ENCODE measurements at places on chromosomes 3 and 15. TPM values are rescaled to one million over a fixed set of nuclear protein-coding genes. Genes with fewer than 3 reads are reported as not detected.

Gene PCLAF
- 17.3 TPM for total RNA-seq

GRCh38 chr15:81751256-81751655 is 294.6 kb downstream of the MEX3B start:
- no peak for DNase-seq

DNA sequence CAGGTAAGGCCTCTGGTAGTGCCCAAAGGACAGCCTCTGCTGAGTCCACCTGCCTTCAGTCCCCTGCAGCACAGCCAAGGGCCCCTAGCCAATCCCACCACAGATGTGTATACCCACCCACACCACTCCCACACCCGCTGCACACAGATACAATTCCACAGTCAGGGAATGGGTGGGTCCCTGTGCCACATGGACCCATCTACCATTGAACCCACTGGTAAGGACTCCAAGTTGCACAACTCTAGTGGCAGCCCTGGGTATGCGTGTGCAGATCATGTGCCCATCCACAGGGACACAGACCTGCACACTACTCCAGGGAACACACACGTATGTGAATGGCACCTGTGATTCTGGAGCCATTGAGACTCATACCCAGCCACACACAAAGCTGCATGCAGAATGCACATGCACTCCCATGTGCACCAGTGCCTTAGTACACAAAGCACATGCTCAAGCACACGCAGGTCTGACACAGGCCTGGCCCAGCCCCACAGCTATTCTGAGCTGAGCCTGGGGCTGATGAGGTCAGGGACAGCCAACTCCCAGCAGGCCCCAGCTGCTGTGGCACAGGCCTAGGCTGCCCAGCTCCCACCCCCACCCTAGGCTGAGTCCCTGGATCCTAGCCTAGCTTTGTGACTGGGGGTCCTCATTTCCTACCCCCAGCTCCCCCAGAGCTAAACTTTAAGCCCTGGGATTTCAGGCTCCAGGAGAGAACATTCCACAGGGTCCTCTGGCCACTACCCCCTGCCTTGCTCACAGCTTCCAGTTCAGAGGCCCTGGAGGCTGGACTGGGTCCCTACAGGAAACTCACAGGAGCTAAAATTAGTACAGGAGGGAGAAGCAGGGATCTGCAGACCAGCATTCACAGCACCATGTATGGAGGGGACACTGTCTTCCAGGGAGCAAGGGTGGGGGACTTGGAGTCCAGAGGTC is 2.7 kb upstream of the ALS2CL start:
- peak; percentile 65 for DNase-seq

DNA sequence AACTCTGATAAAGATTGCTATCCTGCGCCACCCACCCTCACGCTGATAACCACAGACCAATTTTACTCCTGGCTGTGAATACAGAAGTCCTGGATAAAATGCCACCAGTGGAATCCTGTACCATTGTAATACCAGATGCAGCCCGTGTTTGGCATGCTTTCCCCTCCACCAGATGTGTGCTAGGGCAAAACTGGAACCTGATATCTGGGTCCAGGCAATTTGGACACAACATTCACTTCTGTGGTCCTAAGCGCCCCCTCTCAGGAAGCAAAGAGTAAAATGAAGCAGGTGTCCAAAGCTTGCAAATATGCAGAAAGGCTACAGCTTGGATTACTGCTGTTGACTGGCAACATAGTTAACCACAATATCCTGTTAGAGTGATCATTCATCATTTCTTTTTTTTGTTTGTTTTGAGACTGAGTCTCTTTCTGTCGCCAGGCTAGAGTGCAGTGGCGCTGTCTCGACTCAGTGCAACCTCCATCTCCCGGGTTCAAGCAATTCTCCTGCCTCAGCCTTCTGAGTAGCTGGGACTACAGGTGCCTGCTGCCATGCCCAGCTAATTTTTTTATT is 32.8 kb downstream of the LOXL1 start:
- DNase-seq: peak; percentile 70

Gene UROC1
- 0.04 TPM for total RNA-seq

DNA sequence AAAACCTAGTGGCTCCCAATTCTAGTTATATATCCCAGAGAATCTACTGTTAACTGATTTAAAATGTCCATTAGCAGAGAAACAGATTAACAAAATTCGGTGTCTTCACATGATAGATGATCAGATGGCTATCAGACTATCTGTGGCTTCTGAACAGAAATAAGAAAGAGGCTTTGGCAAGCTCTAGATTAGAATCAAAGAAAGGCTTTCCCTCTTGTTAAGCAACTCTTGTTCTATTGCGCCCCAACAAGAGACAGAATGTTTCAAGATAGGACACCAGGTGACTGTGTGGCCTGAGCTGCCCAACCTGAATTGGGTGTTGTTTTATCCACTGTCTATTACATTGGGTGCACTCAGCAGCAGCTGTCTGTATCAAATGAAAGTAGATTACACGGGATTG is 483.7 kb downstream of the FHIT start:
- no peak for DNase-seq

DNA sequence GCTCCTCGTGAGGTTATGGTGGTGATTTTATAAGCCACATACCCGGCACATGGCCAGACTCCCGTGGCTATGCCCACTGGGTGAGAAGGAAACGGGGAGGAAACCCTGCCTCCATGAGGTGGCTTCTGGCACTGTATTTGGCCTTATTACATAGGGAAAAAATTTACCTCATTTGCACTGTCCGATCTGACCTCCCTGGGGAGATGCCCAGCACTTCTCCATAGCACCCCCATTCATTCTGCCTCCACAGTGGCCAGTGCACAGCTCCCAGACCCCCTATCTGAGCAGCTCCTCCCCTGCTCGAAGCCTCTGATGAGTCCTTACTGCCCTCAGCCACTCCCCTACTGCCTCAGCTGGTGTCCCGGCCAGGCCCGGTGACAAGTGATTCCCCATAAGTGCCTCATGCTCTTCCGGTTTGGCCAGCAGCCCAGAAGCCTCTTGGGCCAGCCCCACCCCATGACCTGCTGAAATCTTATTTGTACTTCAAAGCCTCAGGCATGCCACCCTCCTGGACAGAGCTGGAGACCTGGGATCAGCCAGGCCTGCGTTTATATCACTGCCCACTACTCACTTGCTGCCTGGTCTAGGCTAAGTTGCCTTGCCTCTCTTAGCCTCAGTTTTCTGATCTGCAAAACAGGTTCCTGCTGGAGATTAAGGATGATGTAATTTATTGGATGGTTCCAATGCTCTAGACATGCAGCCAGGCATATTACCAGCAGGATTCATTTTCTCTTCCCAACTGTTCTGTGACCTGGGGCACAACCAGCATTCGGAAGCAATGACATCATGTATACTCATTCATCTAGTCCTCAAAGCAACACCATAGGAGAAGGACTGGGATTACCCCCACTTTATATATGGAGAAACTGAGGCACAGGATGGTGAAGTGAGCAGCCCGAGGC is 30.6 kb upstream of the SLC6A6 start:
- DNase-seq: peak; percentile 84

GRCh38 chr3:113630956-113631542 is 65.4 kb downstream of the USF3 start:
- DNase-seq: peak; percentile 82

- no peak for DNase-seq
Observed at GRCh38 chr3:59126446-59126845, 76.6 kb upstream of the CFAP20DC start.

Gene SLCO2A1
- 0.49 TPM for total RNA-seq

Gene KBTBD13
- 1.6 TPM for total RNA-seq
